ENCODE measurements at places on chromosomes 3 and 15.

GRCh38 chr3:182490596-182491491, 302.5 kb upstream of the ATP11B start:
- DNase-seq: peak; percentile 13

- no peak for DNase-seq
Measured at GRCh38 chr3:42865256-42865655, 10.4 kb downstream of the CYP8B1 start.

DNA sequence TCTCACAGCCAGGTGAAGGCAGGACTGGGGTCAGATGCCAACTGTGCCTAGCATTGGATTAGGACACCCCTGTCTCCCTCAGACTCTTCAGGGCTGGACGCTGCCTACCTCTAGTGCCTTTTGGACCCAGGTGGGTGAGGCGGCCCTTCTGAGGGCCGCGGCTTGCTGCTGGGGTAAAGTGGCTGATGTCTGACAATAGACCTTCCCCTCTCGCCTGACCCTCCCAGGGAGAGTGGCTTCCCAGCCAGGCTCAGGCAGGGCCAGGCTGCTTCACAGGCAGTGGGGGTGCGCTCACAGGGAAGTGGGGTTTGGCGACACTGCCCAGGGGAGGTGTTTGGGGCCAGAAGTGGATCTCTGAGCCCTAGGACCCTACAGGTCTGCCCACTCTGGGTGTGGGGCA, 43.3 kb upstream of the C15orf39 start:
- no peak for DNase-seq

- no peak for DNase-seq
Measured at GRCh38 chr3:14237457-14237856, 58.8 kb downstream of the LSM3 start.

GRCh38 chr3:124780356-124780755, 50.1 kb downstream of the UMPS start:
- DNase-seq: no peak

GRCh38 chr15:91627473-91628278, 225.8 kb upstream of the SLCO3A1 start:
- no peak for DNase-seq
